ENCODE measurements at places on chromosomes 2 and 18. TPM values are rescaled to one million over a fixed set of nuclear protein-coding genes. Genes with fewer than 3 reads are reported as not detected.

NOSTRIN gene
- total RNA-seq: 23.4 TPM

SLC4A5 gene
- total RNA-seq: 18.3 TPM

SKA1 gene
- not detected for total RNA-seq

- no peak for DNase-seq
Measured at GRCh38 chr2:66867063-66867441, 432.1 kb downstream of the MEIS1 start.

- DNase-seq: no peak
Measured at GRCh38 chr2:166803373-166804000, 84.8 kb upstream of the XIRP2 start.

- DNase-seq: no peak
Measured at GRCh38 chr2:100902817-100903405, 83.0 kb downstream of the NPAS2 start.

DNA sequence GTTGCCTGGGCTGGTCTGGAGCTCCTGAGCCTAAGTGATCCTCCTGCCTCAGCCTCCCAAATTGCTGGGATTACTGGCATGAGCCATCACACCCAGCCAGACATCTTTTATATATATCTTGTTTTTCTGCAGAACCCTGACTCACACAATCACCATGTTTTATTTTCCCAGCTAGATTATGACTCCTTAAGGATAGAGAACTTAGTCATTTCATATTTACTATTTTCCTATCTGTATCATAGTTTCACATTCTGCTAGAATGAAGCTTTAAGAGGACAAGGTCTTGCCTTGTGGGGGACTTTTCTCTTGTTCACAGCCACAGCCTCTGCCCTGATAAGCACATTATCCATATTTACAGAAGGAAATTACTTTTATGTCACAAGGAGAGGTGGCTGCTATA lies 73.9 kb downstream of the LBH start:
- no peak for DNase-seq
